ENCODE measurements at places on chromosomes 11 and 22.

- DNase-seq: no peak
These were observed 137.6 kb downstream of the SNX19 start for GRCh38 chr11:130778705-130779104.

DNA sequence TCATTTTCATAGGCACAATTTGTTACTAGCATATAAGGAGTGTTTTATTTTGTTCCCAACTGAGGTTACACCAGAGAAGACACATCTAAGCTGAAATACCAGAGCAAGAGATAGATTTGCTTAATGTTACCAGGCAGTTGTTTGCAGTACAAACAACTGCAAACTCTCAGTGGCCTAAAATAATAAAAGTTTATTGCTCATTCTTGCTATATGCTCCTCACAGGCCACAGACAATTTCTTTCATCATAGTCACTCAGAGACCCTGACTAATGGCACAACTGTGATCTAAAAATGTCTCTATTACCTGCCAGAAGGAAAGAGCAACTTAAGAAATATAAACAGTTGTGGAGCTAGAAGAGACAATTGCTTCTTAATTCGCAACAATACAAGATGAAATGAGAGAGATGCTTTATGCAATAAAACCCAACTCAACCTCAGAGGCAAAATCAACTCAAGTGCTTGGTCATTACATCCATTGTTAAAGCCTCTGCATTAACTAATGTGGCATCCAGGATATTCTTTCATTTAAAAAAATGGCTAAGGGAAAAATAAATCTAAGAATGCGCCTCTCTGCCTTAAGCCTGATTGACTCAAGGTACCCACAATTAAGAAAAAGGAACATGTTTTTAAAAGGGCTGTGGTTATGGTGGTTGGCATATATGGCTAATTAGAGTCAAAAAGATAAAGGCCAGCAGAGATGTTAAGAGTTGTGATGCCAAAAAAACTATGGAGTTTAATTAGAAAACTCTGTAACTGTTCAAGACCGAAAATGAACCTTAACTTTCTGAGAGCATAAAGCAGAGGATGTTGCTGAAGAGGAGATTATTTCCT lies 103.7 kb downstream of the CD44 start:
- no peak for DNase-seq

DNA sequence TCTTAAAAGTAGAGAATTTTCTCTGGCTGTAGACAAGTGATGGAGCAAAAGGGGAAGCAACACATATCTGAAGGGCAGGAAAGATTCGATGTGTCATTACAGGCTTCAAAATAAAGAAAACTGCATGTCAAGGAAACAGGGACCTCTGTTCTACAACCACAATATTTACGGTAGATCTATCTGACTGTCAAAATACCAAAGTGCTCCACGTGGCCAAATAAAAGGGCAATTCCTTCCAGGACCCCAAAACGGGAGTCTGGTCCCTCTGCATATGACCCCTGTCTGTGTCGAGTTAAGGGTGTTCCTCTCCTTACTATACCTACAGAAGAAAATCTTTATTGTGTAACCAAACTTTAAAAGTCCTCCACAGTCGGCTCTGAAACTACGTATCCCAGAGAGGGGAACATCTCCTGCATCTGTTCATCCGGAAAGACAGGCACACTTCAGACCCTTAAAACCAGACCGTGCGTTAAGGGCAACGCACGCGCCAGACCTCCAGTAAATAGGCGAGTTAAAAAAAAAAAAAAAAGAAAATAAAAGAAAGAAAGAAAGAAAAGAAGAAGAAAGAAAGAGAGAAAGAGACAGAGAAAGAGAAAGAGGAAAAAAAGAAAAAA lies 756 bp downstream of the CLNS1A start:
- DNase-seq: no peak

DNA sequence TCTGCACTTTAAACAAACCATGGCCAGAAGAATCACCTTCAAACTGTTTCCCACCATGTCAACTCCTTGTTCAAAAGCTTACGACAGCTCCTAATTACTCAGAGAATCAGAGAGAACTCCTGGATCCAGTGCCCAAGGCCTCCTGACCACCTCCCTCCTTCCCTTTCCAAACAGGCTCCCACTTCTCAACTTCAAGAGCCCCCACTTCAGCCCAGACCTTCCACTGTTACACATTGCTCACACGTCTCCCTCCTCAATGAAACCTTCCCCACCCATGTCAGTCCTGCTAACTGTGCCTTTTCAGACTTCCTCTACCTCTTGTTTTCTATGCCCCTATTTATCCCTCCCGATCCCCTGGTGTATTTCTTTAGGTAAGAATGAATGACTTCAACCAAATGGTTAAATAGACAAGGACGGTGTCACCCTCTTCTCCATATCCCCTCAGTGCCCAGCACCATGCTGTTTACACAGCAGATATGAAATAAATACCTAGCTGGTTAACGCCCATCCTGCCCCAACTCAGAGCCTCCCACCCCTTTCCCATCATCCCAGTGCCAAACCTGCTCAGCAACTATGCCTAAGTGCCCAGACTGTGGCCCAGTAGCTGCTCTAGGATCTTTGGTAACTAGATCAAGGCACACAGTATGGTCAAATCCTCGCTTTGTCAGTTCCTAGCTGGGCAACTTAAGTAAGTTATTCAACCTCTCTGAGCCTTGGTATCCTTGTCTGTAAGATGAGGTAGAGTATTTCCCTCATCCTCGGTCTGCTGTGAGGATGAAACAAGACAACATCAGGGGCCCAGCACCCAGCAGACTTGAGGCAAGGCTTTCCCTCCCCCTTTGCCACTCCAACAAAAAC lies 36.8 kb downstream of the PLEKHA7 start:
- DNase-seq: no peak

GRCh38 chr11:1295086-1295485 lies 14.3 kb downstream of the TOLLIP start:
- no peak for DNase-seq

GRCh38 chr11:66338276-66339161 lies 2.3 kb upstream of the RIN1 start:
- no peak for DNase-seq

- no peak for DNase-seq
These were observed at the start of gene CNTF for GRCh38 chr11:58622344-58622743. Gene CNTF, plus strand, starts transcription at chr11:58622665. Its CDS starts 88 bp downstream, at chr11:58622753.

- no peak for DNase-seq
These were observed 811.4 kb downstream of the BRD1 start for GRCh38 chr22:49015993-49016908.

GRCh38 chr11:58923300-58923788 lies 15.9 kb upstream of the GLYATL1 start:
- no peak for DNase-seq

GRCh38 chr11:68213135-68213515 lies at the start of gene KMT5B:
Gene KMT5B, minus strand, starts transcription at chr11:68213296. Its CDS starts 23,220 bp downstream, at chr11:68190076.
- DNase-seq: peak; percentile 36

DNA sequence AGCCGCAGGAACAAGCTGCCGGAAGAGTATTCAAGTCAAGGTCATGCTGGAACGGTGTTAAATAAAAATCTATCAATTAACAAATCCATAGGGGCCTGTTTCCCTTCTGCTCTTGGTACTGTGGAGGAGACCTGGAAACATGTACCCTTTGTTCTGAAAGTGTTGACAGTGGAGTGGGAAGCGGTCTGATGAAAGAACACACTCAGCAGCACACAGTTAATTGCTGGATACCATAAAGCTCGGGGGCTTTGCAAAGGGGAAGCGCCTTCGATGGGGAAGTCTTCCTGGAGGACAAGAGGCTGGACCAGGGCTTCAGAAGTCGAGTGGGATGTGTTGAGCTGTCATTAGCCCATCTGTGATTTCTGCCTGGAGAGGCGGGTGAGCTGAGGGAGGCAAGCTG lies 112.5 kb upstream of the CLPB start:
- DNase-seq: no peak

- DNase-seq: no peak
These were observed 1035.3 kb downstream of the NTM start for GRCh38 chr11:132405728-132406127.

Measured in stimulated activated CD8-positive, alpha-beta memory T cell treated with anti-CD3 and anti-CD28 coated beads, Interleukin-2, amount 100 ng/mL, for 48 hours (primary cell).